WTC11 (cell line): ENCODE measurements at places on chromosomes 4 and X.

- DNase-seq: no peak
Observed at GRCh38 chr4:1211891-1212545, 36.9 kb downstream of the CTBP1 start.

- DNase-seq: peak; percentile 5
Observed at GRCh38 chrX:1442724-1443367, 9.9 kb downstream of the ASMTL start.

DNA sequence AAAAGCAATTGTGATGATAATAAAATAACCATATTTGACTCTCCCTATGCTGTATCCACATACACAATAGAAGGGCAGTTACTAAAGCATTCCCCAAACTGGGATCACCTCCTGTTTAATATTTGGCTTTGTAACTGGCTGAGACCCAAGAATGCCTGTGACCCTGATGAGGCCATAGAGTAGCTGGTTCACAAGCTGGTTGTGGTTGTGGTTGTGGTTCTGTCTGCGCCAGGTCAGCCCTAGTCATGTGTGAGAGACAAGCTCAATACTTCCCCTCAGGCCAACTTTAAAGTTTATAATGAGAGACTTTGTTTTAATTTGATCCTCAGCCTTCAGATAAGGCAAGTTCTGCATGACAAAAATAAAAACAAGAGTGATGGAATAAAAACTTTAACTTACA is 209.9 kb downstream of the PARM1 start:
- no peak for DNase-seq

- DNase-seq: no peak
Observed at GRCh38 chr4:48337731-48338130, 3.6 kb upstream of the SLAIN2 start.

- DNase-seq: no peak
Observed at GRCh38 chr4:75118739-75119138, 185.8 kb downstream of the PARM1 start.

GRCh38 chr4:122083351-122083750 is 68.8 kb upstream of the BLTP1 start:
- no peak for DNase-seq

DNA sequence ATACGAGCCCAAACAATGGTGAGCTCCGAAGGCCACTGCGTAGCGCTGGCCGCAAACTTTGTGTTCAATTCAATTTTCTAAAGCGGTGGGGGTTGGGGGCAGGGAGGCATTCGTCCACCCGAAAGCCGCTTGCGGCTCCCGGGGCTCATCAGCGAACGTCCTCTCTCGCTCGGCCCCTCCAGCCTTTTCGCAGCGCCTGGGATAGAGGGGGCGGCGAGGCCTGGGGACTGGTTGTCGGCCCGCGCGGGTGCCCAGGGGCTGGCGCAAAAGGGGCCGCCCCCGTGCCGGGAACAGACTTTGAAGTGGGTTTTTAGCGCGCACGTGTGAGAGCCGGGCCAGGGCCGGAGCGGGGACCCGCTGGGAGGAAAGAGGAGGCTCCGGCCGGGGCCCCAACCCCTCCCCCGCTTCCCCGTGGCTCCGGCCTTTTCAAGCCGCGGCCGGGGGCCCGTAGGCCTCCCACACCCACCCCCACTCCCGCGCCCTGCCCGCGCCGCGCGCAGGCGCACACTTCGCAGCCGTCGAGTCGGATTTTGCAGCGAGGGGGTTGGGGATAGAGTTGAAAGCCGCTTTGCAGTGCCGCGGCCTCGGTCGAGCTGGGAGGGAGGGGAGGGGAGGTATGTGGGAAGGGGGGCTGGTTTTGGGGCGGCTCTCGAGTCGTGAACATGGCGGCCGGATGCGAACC is 8.3 kb downstream of the ZIC3 start:
- DNase-seq: peak; percentile 82

DNA sequence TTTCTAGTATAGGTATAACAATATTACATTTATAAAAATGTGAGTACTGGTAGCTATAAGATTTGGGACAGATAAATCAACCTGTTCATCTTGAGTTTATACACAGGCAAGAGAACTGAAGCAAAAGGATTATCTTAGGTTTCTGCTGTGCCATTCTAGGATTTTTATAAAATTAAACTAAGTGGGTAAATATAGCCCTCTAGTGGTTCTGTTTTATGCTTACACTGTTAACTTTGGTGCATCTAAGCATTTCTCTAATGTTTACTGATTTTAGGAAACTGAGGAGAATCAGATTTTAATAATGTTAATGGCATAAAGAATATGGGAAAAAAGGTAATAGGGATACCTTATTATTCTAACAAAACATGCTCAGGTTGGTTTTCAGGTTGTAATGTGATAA is 1.1 kb upstream of the RRH start:
- no peak for DNase-seq

DNA sequence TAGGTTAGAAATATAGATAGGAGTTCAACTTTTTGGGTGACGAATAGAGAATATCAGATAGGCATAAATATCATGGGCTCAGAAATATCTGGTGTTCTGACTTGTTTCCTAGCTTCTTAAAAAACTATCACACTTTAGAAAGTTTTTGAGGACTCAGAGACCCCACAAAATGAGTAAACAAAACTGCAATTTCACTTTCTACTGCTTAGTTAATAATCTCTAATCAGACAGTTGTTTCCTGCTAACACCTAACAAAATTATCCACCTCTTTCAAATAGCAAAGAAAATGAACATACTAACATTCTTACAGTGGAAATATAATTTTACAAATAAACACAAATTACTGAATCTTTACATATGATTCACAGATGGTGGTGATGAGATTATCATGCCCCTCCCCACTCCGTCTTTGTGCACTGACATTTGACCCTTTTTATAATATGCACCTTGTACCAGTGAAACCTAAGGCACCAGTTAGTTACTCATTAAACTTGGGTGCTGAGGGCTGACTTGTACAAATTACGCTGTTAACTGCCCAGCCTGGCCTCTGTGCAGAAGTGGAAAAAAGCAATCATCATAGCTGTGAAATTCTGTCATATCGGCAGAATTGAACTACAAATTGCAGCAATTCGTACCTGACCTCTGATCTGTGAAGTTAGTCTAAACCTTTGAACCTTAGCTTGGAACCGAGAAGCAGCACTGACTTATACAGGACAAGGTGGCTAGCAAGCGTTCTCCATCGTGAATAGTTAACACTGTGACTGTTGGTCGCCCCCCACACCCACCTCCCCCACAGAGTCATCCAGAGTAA is 138.7 kb downstream of the CHRNA9 start:
- DNase-seq: no peak

GRCh38 chr4:86924811-86925210 is 10.0 kb upstream of the AFF1 start:
- DNase-seq: no peak

DNA sequence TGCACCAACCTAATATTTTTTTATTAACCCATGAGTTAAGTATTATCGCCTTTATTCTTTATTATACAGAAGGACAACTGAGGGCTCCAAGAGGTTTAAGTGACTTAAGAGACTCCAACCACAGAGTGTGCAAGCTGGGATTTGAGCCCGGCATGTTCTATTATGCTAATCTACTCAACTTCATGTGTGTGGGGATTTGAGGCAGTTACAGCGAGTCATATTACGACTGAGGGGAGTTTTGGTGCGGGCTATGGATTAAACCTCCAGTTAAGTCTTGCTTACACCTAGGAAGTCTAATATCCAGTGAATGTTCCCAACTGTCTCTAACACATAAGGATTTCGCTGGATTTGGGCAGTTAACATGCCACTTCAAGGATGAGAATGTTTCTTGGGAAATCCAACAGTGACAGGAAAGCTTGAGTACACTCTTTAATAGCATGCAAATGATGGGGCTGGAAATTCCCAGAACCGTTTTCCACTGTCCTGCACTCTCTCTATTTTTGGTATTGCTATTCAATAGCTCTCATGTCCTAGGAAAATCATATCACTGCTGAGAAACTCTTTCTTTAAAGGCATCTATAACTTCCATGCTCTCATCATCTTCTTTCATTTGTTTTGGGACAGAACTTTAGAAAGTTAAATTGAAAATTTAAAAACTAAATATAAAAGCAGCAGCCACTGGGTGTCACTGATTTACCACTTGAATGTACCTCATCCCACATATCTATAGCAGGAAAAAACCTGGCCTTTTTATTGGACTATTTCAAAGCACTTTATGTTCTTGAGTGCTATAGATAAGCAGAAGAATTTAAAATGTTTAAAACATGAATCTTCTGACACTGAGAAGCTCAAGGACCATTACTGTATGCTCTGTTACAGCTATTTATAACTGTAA is 165.1 kb upstream of the TTC29 start:
- DNase-seq: no peak

GRCh38 chr4:187480146-187481145 is 515.1 kb upstream of the ZFP42 start:
- no peak for DNase-seq

- DNase-seq: no peak
Observed at GRCh38 chr4:20265726-20266125, 14.0 kb downstream of the SLIT2 start.

DNA sequence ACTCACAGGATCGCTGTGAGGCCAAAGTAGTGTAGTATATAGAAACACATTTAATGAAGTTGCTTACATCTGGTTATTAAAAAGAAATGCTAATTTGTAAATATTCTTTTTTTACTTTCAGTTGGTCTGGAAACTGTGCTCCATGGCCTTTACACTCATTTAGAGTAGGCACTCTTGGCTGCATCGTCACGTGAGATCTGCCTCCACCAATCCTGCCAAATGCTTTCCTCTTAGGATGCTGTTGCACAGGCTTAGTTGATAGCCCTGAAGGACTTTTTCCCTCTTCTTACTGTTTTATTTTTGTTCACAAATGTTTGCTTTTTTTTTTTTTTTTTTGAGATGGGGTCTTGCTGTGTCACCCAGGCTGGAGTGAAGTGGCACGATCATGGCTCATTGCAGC is 6.3 kb downstream of the CPE start:
- DNase-seq: no peak

GRCh38 chrX:45070116-45071007 is 130.3 kb downstream of the DIPK2B start:
- no peak for DNase-seq

GRCh38 chr4:102606261-102606660 is 105.1 kb downstream of the NFKB1 start:
- no peak for DNase-seq

DNA sequence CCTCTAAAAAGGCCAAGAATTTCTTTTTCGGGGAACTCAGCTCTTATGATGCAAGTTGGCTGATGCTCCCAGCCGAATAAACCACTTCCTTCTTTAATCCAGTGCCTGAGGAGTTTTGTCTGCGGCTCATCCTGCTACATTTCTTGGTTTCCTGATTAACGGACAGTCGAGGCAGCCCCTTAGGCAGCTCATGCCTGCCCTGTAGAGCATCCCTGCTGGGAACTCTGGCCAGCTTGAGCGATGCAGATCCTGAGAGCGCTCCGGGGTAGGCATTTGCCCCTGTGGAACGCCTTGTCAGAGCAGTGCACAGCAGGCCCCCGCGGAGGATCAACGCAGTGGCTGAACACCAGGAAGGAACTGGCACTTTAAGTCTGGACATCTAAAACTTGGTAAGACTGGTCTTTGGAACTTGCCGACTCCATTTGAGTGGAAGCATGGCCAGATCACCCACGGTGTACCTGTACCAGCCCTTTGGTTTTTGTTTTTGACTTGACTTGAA is 3.1 kb downstream of the CT45A10 start:
- no peak for DNase-seq

GRCh38 chr4:19402581-19403065 is 849.1 kb upstream of the SLIT2 start:
- DNase-seq: no peak

GRCh38 chr4:3331511-3332394 is 38.9 kb downstream of the RGS12 start:
- no peak for DNase-seq

DNA sequence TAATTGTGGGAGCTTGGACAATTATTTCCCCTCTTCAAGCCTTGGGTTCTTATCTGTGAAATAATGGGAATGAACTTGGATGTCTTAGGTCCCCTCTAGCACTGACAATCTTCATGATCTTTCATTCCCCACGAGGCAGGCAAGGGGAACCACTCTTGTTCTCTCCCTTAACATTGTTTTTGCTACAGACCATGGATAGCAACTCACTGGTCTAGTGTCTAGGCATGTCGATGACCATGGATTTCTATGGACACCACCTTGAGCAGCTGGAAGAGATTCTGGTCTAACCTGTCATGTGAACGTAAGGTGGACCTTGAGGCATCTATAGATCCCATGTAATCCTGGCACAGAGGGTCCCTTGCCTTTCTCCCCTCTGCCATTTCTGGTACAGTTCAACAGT is 104.1 kb upstream of the DHX15 start:
- DNase-seq: no peak

GRCh38 chr4:162839814-162840213 is 326.9 kb downstream of the NAF1 start:
- DNase-seq: peak; percentile 45

DNA sequence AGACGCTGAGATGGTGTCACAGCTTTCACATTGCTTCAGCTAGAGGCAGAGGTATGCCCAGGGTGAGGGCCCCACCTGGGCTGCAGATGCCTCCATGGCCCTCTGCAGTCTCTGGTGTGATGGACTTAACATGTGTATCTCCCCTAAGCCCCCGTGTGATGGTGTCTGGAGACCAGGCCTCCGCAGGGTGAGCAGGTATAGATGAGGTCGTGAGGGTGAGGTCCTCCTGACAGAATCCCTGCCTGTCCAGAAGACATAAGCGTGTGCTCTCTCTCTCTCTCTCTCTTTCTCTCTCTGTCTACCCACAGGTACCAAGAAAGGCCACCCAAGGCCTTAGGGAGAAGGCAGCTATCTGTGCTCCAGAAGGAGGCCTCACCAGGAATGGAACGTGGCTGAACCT is 50.9 kb downstream of the CPZ start:
- no peak for DNase-seq

DNA sequence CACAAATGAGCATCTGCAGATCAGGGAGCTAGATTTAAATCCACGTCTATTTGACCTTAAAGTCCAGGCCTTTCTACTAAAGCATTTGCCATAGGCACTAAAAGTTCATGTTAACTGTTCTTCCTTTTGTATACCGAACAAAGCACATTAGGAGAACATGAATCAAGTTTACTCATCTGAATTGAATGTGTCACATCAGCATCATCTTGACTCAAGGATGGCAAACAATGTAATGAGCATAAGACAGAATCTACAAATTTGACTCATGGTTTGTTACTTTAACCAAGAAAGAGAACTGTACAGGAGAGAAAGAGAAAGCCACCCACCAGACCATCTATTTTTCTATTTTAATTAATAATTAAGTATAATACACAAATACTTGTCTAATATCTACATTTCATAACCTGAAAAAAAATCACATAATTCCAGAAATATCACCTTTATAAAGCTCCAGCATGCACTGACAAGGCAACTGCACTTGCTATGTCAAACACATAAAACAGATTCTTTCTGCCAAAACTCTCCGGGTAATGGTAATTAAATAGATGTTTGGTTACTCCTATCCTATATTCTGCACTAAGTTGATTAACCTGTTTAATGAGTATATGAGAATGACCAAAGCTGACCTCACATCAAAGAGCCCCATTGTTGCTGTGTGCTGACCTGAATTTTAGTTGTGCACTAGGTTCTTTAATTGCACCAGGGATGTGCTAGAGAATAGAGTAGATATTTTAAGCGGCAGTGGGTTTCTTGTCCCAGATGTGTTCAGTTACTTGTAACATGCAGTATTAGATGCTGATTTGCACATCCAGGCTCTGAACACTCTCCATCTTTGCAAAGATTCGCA is 42.5 kb upstream of the LEF1 start:
- no peak for DNase-seq
